ENCODE measurements at places on chromosomes 7 and 10.

GRCh38 chr10:97445357-97445721 lies 467 bp downstream of the EXOSC1 start:
- DNase-seq, result no peak

DNA sequence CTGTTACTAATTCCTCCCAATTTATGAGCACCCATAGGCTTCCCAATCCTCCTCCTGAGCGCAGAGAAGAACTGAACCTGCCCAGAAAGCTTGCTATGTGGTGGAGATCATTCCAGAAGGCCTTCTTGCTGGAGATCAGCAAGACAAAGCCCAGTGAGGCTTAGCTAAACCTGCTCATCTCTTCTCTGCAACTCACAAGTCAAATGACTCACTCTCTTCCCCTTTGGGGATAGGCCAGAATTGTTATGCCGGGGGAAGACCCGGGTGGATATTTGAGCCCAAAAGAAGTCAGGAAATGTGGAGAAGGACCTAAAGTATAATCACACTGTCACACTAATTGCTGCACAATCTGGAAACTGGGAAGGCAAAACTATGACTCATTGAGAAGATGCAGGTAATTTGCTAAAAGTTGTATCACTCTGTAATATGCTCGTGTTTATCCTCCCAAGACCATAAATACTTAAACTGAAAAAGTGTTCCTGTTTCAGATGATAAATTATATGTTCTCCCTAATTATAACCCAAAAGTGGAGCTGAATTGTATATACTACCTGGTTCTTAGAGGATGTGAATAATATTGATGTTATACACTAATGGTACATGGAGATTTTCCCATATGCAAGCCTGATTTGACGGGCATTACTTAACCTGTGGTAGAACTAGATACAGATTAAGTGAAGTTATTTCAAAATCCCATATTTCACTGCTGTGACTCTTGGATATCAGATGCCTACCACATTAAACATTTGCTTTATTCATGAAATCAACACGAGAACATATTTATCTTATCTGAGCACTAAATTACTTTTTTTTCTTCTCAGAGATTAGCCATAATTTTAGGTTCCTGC lies 6.4 kb downstream of the NEBL start:
- no peak for DNase-seq

DNA sequence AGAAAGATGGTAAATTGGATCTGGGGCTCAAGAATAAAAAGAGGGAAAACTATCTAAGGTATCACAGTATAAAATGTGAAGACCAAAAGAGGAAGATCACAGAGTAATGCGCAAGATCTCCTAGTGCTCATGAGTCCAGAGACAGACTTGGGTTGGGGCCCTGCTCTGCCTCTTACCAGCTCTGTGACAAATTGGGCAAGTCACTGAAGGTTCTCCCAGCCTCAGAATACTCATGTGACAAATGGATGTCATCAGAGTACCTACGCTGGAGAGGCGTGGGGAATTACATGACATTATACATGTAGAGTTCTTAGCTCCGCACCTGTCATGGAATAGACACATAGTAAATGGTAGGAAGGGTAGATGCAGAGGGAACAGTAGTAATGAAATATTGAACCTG lies 124.4 kb downstream of the DOCK4 start:
- DNase-seq, result no peak

- no peak for DNase-seq
Measured at GRCh38 chr7:96028729-96029128, 256.4 kb downstream of the DYNC1I1 start.

- no peak for DNase-seq
Measured at GRCh38 chr7:141076377-141076776, 2.5 kb downstream of the TMEM178B start.

DNA sequence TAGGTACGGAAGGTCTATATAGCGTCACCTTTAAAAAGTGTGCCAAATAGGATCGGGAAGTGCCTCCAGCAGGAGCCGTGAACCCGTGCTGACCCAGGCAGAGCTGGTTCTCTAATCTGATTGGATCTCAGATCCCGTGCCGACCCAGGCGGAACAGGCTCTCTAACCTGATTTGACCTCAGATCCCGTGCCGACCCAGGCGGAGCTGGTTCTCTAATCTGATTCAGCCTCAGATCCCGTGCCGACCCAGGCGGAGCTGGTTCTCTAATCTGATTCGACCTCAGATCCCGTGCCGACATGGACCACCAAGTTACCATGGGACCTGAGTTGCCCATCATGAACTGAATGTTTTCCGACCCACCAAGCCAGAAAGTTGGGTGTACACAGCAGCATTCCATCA lies 463.9 kb downstream of the PTPRN2 start:
- no peak for DNase-seq

- DNase-seq, result no peak
Measured at GRCh38 chr10:69732147-69732825, 69.4 kb upstream of the COL13A1 start.

DNA sequence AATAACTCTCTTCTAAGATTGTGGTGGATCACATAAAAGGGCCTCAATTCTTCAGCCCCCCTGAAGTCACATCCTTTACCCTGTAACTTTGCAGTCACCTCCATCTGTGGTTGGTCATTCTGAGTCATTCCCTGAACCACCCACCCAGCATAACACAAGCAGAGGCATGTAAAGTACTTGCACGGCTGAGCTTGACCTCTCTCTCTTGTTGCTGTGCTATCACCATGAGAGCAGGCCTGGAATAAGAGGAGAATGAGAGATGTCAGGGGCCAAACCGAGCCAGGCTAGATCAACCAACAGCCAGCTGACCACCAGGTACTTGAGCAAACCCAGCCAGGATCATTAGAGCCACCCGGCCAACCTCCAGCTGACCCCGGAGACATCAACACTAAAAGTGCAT lies 13.5 kb upstream of the STK17A start:
- no peak for DNase-seq

- DNase-seq, result no peak
Measured at GRCh38 chr10:72542396-72542815, 83.5 kb downstream of the MICU1 start.

DNA sequence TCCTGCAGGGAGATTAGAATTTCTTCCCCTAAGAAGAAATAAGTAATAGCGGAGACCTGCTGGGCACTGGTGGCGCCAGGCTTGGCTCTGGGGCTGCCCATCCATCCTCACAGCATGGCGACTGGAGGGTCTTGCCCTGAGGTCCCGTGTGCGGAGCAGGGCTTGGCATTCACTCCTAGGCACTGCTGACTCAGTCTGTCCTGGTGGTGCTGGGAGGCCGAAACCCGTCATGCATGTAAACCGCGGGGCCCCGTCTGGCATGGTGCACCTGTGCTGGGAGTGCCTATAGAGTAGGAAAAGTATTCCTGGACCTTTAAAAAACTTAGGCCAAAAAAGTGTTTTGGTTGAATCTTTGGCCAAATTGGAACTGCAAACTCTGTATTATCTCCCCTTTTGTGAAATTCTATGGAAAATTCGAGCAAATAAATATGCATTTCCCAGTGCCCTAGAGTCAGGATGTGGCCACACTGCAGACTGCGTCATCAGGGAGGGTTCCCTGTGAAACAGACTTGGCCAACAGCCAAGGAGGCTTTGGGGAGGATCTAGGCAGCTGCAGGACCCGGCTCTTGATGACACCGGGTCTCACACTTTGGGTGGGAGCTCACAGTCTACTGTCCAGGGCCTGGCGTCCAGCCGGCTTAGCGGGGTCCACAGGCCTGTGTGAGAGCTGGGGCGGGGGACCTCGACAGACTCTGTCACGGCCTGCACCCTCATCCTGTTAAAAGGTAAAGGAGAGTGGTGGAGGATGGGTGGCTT lies 122.3 kb downstream of the VIPR2 start:
- no peak for DNase-seq

DNA sequence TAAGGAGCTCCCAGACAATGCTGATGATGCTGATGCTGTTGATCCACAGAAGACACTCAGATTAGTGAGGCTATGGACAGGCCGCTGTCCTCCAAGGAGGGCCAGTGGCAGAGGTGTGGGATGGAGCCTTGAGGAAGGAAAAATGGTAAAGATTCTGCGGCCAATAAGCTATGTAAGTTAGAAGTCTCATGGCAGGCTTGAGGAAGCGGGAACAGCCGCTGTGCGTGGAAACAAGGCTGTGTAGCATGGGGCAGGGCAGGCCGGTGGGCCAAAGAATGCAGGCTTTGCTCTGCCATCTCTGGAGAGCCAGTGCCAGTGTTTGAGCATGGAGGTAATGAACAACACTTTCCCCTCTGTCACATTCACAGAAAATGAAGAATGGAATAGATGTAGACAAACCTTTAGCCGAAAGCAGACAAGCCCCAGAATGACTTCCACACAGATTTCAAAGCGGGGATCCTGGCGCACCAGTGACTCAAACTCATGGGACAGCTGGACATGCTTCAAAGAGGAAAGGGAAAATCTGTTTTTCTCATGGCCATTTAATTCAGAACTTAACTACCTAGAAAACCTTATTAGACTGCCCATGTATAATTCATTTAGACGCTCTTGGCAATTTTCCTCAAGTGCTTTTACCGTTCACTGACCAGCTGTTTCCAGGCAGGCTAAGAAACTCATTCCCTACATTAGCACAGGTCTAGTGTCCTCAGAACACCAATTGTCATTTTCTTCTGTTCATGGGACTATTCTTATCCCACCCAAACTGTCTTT lies 16.9 kb upstream of the FIGNL1 start:
- no peak for DNase-seq

- no peak for DNase-seq
Measured at GRCh38 chr7:144982133-144982532, 146.3 kb upstream of the TPK1 start.

GRCh38 chr7:107953924-107954303 lies 49.0 kb downstream of the LAMB1 start:
- no peak for DNase-seq

DNA sequence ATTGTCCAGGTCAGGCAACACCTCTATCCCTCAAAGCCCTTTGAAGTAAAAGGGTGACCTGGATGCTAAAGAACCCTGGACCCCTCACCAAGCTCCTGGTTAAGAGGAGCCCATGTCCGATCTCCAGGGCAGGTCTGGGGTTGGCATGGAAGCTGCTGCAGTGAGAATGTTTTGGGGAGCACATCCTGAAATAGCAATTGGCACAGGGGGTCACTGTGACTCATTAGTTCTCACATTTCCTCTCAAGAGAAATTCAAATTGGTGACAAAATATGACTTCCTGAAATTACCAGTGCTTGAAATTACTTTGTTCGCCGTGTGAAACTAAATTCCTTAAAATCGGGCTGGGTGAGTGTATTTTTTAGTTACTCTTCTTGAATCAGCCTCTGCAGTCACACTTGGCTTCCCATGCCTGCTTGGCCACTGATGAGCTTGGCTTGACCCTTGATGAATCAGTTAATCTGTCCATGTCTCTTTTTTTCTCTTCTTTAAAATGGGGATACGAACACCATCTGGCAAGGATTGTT lies 18.8 kb upstream of the ARHGAP22 start:
- DNase-seq, result no peak

GRCh38 chr7:2070151-2070763 lies 162.5 kb downstream of the MAD1L1 start:
- DNase-seq, result no peak
